ENCODE measurements at places on chromosomes 5 and 9. TPM values are rescaled to one million over a fixed set of nuclear protein-coding genes. Genes with fewer than 3 reads are reported as not detected.

The CAVIN4 gene
- 4.3 TPM for total RNA-seq

The CDHR2 gene
- 1.1 TPM for total RNA-seq

DNA sequence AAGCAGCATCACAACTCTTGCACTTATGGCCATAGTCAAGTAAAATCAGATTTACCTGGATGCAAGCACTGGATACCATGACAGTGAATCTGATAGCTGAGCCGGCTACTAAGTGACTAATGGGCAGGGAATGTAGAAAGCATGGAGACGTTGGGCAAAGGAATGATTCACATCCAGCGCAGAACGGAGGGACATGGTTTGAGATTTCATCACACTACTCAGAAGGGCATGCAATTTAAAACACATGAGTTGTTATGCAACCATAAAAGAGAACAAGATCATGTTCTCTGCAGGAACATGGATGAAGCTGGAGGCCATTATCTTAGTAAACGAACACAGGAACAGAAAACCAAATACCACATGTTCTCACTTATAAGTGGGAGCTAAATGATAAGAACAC, 169.1 kb upstream of the PIK3R1 start:
- no peak for DNase-seq
- H3K4me1 ChIP-seq, result no peaks in the 10 kb centered on the region
- H3K36me3 ChIP-seq, result peaks cover 8% of the 10 kb centered on the region
- no peak overlapping the region for H3K27ac ChIP-seq
- H3K27me3 ChIP-seq, result no peaks in the 10 kb centered on the region
- H3K4me3 ChIP-seq, result no peak overlapping the region

- no peaks in the 10 kb centered on the region for H3K36me3 ChIP-seq
- DNase-seq, result no peak
- H3K27me3 ChIP-seq, result no peaks in the 10 kb centered on the region
- H3K4me1 ChIP-seq, result peaks cover 47% of the 10 kb centered on the region
- H3K27ac ChIP-seq, result no peak overlapping the region
These were observed 115.8 kb downstream of the EFNA5 start for GRCh38 chr5:107554776-107555424.

- no peaks in the 10 kb centered on the region for H3K27me3 ChIP-seq
- H3K27ac ChIP-seq, result peak overlapping the region; percentile 77
- peaks cover 6% of the 10 kb centered on the region for H3K36me3 ChIP-seq
- H3K4me1 ChIP-seq, result peaks cover 65% of the 10 kb centered on the region
- H3K4me3 ChIP-seq, result peak overlapping the region; percentile 23
These were observed 4.9 kb downstream of the SMIM3 start for GRCh38 chr5:150783422-150783928.

DNA sequence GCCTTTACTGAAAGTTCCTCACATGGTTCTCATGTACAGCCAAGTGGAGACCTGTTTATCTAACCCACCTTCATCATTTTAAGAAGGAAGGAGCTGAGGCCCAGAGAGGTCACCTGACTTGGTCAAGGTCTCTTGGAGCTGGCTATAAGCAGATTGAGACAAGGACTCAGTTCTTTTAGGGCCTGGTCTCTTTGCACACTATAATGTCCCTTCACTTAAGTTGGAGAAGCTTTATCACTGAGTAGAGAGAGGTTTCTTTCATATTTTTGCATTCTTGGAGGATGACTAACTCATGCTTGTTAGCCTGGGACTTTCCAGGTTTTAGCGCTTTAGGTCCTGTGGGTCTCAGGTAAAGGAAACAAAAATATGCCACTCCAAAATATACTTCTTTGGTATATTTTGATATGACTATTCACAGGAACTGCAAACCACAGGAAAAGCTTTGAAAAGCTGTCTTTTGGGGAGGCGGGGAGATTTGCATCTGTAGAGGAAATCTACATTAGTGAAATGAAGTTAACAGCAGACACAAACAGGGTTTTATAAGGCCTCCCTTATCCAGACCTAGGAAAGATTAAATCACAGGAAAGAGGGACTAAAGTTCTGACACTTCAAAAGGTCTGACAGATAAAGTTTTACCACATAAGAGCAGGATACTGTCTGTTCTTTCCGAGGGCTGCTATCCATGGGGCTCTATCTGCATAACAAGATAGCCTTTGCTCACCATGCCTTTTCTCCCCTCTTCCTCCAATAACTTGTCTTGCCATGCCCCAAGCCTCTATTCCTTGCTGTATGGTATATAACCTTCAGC, 95.8 kb upstream of the ANKRD55 start:
- H3K36me3 ChIP-seq, result peaks cover 6% of the 10 kb centered on the region
- H3K27ac ChIP-seq, result peak overlapping the region; percentile 91
- peaks cover 54% of the 10 kb centered on the region for H3K4me1 ChIP-seq
- no peak overlapping the region for H3K4me3 ChIP-seq
- no peak for DNase-seq

DNA sequence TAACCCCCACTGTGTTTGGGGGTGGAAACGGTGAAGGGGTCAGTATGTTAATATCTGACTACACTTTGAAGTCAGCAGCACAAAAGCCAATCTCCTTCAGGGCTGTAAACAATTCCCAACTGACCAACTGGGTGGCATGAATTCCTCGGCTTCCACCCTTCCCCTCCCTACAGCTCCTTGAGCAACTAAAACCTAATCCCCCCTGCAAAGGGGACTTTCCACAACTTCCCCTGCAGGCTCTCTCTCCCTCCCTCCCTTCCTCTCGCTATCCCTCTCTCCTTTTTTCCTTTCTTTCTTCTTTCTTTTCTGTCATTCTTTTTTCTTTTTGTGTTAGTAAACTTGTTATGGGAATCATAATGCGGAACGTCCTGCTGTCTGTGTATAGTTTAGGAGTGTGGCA, 65.1 kb upstream of the PTCH1 start:
- no peak overlapping the region for H3K4me3 ChIP-seq
- H3K27me3 ChIP-seq, result peaks cover 74% of the 10 kb centered on the region
- DNase-seq, result no peak
- H3K36me3 ChIP-seq, result no peaks in the 10 kb centered on the region
- peaks cover 29% of the 10 kb centered on the region for H3K4me1 ChIP-seq

GRCh38 chr5:131536211-131536826, 98.7 kb downstream of the RAPGEF6 start:
- H3K27ac ChIP-seq, result no peak overlapping the region
- no peaks in the 10 kb centered on the region for H3K36me3 ChIP-seq
- H3K27me3 ChIP-seq, result no peaks in the 10 kb centered on the region
- H3K4me3 ChIP-seq, result no peak overlapping the region
- peaks cover 17% of the 10 kb centered on the region for H3K4me1 ChIP-seq

DNA sequence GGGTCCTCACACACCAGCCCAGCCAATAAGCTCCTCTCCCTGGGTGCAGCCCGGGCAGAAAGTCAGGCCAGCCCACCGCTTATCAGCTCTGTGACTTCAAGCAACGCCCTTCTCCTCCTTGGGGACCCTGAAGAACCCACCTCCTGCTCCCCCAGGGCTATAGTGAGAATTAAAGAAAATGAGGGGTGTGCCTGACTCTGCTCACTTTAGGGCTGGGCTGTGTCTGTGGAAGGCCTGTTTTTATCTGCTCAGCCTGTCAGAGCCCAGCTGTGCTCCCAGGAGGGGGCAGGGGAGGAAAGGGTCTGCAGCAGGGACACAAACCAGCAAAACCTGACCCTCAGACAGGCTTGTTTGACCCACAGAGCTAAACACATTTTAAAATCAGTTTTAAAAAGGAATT, 3.9 kb downstream of the GPRIN1 start:
- no peak for DNase-seq
- peaks cover 31% of the 10 kb centered on the region for H3K27me3 ChIP-seq
- no peak overlapping the region for H3K27ac ChIP-seq
- H3K4me1 ChIP-seq, result peaks cover 10% of the 10 kb centered on the region
- H3K36me3 ChIP-seq, result no peaks in the 10 kb centered on the region
- no peak overlapping the region for H3K4me3 ChIP-seq

DNA sequence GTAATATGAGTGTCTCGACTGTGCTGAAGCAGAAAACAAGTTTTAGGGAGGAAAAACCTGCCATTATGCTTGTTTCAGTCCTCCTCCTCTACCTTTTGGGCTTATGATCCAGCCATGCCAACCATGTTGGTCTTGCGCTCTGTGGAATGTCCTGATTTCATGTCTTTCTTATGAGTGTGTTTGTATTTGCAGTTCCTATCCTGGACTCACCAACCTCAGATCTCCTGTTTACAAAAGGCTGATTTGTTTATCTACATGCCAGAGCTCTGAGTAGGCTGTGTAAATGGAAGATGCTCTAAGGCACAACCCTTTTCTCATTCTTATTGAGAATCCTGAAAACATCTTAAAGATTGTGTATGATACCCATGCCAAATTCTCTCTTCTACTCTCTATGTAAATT, 138.6 kb downstream of the ARHGEF28 start:
- H3K36me3 ChIP-seq, result no peaks in the 10 kb centered on the region
- H3K4me3 ChIP-seq, result no peak overlapping the region
- DNase-seq, result no peak
- peaks cover 5% of the 10 kb centered on the region for H3K4me1 ChIP-seq
- no peak overlapping the region for H3K27ac ChIP-seq
